ENCODE measurements at places on chromosomes 13 and 19.

DNA sequence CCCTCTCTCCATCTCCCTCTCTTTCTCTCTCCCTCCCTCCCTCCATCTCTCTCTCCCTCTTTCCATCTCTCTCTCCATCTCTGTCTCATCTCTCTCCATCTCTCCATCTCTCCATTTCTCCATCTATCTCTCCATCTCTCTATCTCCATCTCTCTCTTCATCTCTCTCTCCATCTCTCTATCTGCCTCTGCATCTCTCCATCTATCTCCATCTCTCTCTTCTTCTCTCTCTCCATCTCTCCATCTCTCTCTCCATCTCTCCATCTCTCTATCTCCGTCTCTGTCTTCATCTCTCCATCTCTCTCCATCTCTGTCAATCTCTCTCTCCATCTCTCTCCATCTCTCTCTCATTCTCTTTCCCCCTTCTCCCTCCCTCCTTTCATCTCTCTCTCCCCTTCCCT is 56.1 kb upstream of the NFIC start:
- H3K36me3 ChIP-seq: no peaks in the 10 kb centered on the region
- H3K4me1 ChIP-seq: no peaks in the 10 kb centered on the region
- peaks cover 28% of the 10 kb centered on the region for H3K27me3 ChIP-seq
- H3K4me3 ChIP-seq: no peak overlapping the region
- H3K27ac ChIP-seq: no peak overlapping the region

DNA sequence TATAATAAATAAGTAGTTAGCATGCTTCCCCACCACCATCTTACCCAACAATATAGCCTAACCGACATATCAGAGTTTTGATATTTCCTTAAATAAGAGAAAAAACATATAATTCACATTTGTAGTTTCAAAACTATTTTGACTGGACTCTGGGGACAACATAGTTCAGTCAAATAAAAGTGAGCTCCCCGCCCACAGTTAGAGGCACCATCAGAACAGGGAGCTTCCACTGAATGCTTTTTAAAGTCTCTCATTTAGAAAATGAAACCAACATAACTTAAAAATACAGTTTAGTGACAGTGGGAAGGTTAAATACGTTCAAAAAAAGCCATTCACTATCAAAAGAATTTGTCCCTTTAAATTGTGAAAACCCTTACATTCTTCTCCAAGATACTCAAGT is 92.8 kb downstream of the EPSTI1 start:
- no peak overlapping the region for H3K4me3 ChIP-seq
- peaks cover 17% of the 10 kb centered on the region for H3K4me1 ChIP-seq
- no peak for DNase-seq
- peaks cover 8% of the 10 kb centered on the region for H3K36me3 ChIP-seq
- no peak overlapping the region for H3K27ac ChIP-seq

DNA sequence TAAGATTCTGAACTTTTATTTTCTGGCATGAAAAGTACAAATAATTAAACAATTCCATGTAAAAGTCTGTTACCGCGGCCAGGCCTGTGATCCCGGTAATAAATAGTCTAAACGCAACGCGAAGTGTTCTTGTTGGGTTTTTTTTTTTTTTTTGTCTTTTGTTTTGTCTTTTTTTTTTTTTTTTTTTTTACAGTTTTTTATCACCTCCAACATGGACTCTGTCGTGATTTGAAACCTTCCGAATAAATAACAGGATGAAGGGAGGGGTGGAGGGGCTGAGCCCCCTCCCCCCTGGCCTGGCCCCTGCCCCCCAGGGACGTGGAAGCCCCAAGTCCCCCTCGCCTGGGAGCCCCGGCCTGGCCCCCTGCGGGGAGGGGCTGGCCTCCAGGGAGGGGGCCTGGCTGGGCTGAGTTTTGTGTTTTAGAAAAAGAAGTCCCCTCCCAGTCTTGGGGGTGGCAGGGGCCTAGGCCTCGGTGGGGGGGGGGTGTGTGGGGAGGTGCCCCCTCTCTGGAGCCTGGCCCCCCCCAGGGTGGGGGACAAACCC is 16.0 kb downstream of the PRKCSH start:
- H3K4me1 ChIP-seq: peaks cover 6% of the 10 kb centered on the region
- no peaks in the 10 kb centered on the region for H3K27me3 ChIP-seq
- no peak overlapping the region for H3K4me3 ChIP-seq
- DNase-seq: no peak
- H3K36me3 ChIP-seq: peaks cover 36% of the 10 kb centered on the region
- H3K27ac ChIP-seq: no peak overlapping the region

DNA sequence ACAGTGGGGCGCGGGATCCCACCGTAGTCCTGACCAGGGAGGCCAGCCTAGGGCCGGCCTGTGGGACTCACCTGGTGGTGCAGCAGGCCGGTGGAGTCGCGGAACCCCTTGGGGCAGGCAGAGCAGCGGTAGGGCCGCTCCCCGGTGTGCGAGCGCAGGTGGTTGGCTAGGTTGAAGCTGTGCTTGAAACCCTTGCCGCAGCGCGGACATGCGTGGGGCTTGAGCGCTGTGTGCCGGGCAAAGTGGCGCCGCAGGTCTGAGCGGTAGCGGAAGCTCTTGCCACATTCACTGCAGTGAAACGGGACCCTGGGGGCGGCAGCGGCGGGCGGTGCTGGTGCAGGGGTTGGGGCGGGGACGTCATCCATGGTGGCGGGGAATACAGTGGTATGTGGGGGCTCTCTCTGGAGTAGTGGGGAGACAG is 1.8 kb downstream of the FIZ1 start:
- H3K4me3 ChIP-seq: no peak overlapping the region
- DNase-seq: no peak
- H3K4me1 ChIP-seq: peaks cover 9% of the 10 kb centered on the region

DNA sequence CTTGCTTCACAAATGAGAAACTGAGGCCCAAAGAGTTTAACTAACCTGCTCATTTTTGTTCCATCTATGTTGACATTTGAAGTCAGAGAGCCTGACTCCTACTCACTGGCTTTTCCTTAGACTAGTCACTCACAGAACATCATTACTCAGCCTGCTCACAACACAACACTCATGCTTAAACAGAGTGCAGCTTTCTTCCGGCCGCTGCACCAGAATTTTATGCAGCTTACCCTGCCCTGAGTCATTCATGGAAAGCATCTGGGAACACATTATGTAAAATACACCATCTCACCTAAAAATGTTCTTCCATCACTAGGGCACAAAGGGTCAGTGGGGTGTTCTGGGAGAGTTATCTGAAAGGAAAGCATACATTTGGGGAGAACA is 303.4 kb downstream of the SPRY2 start:
- no peak overlapping the region for H3K27ac ChIP-seq
- H3K36me3 ChIP-seq: no peaks in the 10 kb centered on the region
- no peak overlapping the region for H3K4me3 ChIP-seq

DNA sequence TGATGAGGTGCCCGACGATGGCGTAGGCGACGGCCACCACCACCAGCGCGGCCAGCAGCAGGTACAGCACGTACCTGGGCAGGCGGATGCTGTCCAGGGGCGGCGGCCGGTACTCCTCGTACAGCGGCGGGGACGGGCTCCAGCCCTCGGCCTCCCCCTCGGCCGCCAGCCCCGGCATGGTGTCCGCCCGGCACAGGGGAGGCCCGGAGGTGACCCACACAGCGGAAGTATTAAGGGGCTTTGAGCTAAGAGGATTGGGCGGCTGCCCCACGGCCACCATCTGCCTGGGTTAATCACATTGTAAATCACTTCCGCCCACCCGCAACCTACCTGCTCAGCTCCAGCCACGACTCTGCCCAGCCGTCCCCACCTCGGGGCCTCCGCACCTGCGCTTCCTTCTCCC is at the start of gene SMIM44:
Gene SMIM44, minus strand, starts transcription at position 216 of the 403 bp plus-strand sequence. Its CDS starts 38 bp downstream, at position 178.
- DNase-seq: no peak
- H3K36me3 ChIP-seq: no peaks in the 10 kb centered on the region
- H3K4me3 ChIP-seq: no peak within 1 kb of the TSS
- H3K27me3 ChIP-seq: peaks cover 64% of the 10 kb centered on the region
- H3K4me1 ChIP-seq: no peaks in the 10 kb centered on the region

Data from muscle of leg (tissue), 16 donors.